ENCODE measurements at places on chromosomes 4 and X.

DNA sequence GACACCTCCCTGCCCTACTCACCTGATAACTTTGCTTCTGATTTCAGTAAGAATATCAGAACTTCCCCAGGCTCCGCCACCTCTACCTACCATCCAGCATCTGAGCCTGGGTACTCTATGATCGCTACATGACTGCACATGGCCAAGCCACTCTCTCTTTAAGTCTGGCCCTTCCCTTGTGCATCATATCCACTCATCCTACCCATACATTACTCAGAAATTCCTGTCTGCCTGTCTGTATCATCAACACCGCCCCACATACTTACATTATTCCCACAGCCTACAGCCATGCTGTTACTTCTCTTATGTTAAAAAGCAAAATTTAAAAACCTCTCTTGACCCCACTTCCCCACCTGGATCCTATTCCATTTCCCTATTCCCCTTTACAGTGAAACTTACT, 84.7 kb downstream of the SCD5 start:
- peak; percentile 25 for DNase-seq

- DNase-seq, result no peak
Measured at GRCh38 chrX:49704691-49705404, 9.1 kb upstream of the PAGE1 start.

DNA sequence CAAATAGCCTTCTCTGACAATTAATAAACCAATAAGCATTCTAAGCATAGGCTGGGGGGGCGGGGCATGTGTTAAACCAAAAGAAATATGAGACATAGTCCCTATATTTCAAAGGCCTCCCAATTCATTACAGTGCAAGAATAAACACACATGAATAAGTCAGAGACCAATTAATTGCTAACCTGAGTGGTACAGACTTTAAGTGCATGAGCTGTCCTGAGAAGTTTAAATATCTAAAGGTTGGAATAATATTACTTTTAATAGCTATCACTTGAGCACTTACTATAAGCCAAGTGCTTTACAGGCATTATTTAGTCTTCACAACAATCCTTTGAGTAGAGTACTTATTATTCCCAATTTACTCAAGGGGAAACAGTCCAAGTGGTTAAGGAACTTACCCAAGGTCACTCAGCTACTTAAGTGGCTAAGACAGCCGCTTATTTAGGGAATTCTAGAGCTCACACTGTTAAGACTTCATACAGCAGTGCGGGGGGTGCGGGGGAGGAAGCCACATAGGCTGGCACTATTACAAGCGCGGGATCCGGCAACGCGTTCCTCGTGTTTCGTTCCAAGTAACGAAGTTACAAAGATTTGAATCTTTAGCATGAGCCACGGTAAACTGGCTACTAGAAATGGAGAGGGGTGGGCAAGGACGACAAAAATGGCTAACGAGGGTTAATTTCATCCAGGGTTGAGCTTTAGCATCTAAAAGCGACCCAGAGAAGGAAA, 1.4 kb downstream of the THOC2 start:
- DNase-seq, result no peak

DNA sequence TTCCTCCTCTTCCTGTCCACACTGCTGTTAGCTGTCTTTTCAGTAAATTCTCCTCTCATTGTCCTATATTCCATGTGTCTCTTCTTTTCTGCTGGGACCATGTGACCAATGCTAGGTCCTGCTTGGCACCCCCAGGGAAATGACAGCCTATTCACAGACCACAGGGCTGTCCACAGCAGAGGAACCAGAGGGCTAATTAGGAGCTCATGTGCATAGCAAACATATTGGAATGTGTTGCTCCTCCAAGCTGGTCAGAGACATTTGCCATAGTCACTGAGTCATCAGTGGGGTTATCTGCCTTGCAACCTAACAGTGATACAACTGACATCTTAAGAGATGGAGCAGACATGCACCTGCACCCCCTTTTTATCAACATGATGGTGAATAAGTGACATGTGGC, 67.9 kb upstream of the PUDP start:
- DNase-seq, result no peak

DNA sequence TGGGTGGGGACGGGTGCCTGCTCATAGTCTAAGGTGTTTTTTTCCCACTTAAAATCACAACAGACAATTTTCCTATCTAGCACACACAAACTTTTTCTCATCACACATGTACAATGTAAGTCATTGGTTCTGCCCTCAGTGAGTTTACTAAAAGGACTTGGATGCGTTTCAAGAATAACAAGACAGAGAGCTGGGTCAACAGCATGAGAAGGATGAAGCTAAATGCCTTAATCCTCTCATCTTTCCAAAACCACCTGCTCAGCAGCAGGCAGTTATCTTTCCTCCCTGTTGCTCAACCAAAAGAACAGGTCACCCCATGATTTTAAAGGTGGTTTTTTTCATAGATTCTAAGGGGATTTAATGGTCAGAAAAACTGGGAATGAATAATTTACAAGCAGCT, 40.1 kb downstream of the OFD1 start:
- DNase-seq, result no peak

- DNase-seq, result no peak
Measured at GRCh38 chrX:71533516-71533850, 579 bp downstream of the OGT start.

DNA sequence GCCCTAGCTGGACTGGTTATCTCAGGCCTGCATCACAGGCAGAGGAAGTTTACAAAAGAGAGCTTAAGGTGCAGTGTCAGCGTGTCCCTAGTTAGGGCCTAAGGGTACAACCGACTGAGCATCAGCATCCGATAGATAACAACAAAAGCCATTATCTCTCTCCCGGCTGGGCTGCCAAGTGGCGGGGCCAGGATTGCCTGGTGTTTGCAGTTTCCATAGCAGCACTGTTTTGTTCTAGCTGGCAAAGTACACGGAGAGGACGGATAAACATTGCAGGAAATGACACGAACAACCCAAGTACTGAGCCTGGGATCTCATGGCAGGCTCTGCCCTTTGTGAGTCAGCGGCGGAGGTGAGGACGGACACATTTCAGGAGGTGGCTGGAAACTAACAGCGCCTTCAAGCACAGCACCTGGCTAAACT, 104.7 kb upstream of the NOCT start:
- DNase-seq, result peak; percentile 11

GRCh38 chrX:19370061-19370460, 26.3 kb downstream of the PDHA1 start:
- DNase-seq, result no peak

- no peak for DNase-seq
Measured at GRCh38 chr4:109026588-109026987, 263.7 kb upstream of the ETNPPL start.

GRCh38 chrX:2342874-2343273, 157.9 kb downstream of the DHRSX start:
- no peak for DNase-seq

- DNase-seq, result no peak
Measured at GRCh38 chr4:169005453-169006099, 4.5 kb downstream of the CBR4 start.

DNA sequence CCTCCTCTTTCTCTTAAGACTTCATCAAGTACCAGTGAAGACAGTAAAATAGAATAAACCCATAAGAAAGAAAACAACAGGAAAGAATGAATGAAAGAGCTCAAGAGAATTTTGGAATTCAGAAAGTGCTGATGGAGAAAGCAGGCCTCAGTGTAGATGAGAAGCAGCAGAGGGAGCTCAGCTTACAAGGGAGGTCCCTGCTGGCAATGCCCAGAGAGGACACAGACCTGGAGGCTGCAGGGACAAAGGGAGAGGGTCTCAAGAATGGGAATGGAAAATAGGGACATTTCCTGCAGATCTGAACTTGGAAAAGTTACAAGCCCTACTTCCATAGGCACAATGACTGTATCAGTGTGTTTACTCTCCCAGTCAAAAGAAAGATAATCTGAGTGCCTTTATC, 64.5 kb upstream of the MAGEA10 start:
- no peak for DNase-seq

- no peak for DNase-seq
Measured at GRCh38 chr4:137735561-137736104, 203.3 kb upstream of the PCDH18 start.

- DNase-seq, result no peak
Measured at GRCh38 chr4:108937066-108937465, 174.2 kb upstream of the ETNPPL start.

DNA sequence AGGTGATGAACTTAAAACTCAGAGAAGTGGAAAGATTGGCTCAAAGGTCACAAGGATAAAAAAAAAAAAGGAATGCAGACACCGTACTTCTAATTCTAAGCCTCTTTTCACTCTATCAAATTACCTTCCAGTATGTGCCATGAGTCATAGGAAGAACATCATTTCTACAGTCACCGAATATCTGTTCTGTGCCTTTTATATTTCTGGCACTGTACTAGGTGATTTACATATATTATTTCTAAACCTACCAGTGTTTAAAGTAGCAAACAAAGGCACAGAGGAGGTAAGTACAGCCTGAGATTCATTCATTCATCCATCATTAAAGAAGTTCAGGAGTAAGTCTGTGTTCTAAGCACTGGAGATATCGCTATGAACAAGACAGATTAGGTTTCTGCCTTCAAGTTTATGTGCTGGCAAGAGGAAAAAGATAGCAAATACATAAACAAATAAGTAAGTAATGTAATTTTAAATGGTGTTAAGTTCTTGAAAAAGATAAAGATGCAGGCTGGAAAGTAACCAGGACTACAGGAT, 65.3 kb downstream of the PALLD start:
- DNase-seq, result no peak

- no peak for DNase-seq
Measured at GRCh38 chr4:48509543-48509942, 19.5 kb downstream of the ZAR1 start.

GRCh38 chr4:88933414-88934160, 123.4 kb downstream of the FAM13A start:
- no peak for DNase-seq

DNA sequence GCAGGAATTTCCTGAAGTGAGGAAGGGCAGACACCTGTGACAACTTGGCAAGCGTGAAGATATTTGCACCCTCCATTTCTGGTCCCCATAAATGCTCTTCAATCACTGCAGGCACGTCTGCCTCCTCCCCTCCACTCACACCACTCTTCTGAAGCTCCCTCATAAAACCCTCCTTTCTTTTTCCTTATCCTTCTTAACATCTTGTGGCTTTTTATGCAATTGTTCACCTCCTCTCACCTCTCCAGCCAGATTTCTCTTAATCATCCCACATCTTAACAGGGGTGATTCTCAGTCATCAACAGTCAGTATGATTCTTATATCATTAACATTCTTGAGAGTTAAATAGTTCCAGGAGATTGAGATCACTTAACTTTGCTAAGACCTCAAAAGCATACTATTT, 277.4 kb downstream of the SPRY1 start:
- no peak for DNase-seq

DNA sequence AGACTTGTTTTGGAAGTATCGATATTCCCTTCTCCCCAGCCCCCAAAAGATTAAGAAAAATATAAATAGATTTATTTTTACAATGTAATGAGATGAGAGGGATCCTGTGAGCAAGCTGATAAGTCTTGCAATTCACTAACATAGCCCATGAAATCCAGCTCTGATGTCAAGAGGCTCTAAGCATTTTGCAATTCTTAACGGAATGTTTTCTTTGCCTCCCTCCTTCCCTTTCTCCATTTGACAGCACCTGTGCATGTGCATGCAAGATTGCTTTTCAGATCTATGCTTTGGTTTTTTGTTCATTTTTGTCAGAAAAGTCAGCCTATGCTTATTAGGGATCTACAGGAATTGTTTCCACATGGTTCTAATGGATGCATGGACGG, 169.9 kb downstream of the SLIT2 start:
- no peak for DNase-seq

GRCh38 chrX:19190902-19191301, 68.6 kb upstream of the ADGRG2 start:
- no peak for DNase-seq

DNA sequence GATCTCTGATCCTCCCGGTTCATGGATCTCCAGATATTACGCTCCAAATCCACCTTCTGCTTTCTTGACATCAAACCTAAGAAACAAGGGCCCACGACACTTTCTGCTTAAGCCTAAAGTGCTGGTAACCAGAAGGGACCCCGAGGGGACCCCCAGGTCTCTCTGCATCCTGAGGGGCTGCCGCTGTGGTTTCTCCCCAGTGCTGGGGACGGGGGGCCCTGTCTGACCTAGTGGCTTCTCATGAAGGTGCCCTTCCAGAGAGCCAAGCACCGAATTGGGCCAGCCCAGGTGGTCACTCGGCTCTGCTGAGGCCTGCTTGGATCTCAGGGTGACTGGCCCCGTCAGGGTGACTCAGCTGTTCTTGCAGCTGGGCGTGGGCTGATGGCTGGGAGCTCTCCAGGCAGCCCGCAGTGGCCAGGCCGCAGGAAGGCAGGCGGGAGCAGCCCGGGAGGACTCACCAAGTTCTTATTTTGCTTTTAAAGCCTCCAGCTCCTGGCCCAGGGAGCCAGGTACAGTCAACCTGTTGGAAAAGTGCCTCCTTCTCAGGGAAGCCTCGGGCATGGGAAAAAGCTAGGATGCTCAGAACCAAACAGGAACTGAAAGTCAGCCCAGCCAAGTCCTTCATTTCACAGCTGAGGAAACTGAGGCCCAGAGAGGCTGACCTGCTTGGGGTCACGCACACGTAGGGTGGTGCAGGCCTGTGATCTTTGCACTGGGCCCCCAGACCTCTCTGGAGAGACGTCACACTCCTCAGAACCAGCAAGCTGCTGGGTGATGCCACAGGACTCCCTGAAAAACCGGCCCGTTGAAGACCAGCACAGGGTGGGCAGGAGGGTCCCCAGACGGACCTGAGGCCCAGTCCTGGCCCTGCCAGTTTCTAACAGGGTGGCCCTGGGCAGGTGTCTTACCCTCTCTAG, 16.7 kb downstream of the BLOC1S4 start:
- DNase-seq, result no peak

GRCh38 chr4:5988086-5988845, 30.0 kb downstream of the C4orf50 start:
- no peak for DNase-seq

- no peak for DNase-seq
Measured at GRCh38 chrX:112846187-112846586, 5.6 kb upstream of the AMOT start.

- peak; percentile 77 for DNase-seq
Measured at GRCh38 chrX:56813318-56813837, 84.3 kb downstream of the NBDY start.

DNA sequence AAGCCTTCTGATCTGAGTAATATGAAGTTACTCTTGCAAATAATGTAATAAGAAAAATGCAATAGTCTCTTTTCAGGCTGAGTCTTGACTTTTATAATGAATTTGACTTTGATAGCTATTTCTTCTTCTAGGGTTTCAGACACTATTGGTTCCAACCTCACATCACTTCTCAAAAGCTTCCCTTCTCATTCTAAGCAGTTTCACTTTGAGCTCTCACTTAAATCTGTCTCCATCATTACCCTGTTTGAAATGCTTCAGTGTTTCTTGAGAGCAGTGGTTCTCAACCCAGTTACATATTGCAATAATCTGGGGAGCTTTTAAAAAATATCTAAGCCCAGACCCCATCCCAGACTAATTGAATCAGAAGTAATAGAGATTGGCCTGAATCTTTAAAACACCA, 40.5 kb upstream of the BMP2K start:
- DNase-seq, result no peak

- DNase-seq, result no peak
Measured at GRCh38 chr4:53994382-53995102, 69.9 kb downstream of the CHIC2 start.

GRCh38 chrX:51435101-51435500, 61.3 kb downstream of the NUDT11 start:
- DNase-seq, result no peak

GRCh38 chrX:113033966-113034680, 193.5 kb upstream of the AMOT start:
- no peak for DNase-seq

- no peak for DNase-seq
Measured at GRCh38 chrX:21132686-21133393, 241.4 kb upstream of the CNKSR2 start.

- DNase-seq, result no peak
Measured at GRCh38 chr4:98867648-98868047, 61.3 kb downstream of the EIF4E start.
